Mucosa of descending colon (tissue), 3 donors: ENCODE measurements at places on chromosomes 7 and 10. TPM values are rescaled to one million over a fixed set of nuclear protein-coding genes. Genes with fewer than 3 reads are reported as not detected.

DNA sequence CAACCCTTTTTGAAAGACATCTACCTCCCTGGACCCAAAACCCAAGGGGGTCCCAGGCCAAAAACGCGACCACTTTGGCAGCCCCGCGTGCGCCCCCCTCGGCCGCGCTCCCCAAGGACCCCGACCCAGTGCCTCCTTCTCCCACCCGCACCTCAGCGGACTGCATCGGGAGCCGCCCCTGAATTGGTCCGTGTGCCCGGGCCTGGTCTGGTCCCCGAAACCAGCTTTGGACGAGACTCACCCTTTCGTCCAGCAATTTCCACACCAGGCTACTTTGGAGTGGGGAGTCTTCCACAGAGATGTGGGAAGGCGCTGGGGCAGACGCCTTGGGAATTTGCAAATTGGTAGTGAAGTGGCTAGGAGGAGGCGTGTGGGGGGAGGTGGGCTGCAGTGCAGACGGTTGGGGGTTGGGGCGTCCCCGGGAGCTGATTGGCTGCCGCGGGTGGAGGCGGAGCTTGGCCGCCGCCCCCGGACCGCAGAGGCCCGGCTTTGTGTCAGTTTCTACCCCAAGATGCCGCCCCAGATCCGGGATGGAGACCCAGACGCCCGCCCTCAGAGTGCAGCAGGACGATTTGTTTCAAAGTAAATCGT lies 16.9 kb downstream of the TCAF1 start:
- DNase-seq = peak; percentile 43

GRCh38 chr10:16352146-16352545 lies 84.7 kb upstream of the PTER start:
- no peak for DNase-seq

TAS2R3 gene
- 2.7 TPM for total RNA-seq

- peak; percentile 81 for DNase-seq
Measured at GRCh38 chr10:124087672-124088634, 5.4 kb downstream of the CHST15 start.

DNA sequence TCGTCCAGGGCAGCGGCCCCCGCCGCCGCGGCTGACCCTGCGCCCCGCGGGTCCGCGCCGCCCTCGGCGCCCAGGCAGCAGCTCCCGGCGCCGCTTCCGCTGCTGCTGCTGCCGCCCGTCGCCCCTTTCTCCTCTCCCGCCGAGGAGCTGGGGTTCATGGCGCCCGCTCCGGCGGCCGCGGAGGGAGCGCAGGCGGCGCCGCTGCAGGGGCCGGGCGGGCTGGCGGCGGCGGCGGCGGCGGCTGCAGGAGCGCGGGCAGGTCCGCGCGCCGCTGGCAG lies 286 bp downstream of the DGKI start:
- DNase-seq = no peak

RBM20 gene
- total RNA-seq = 2.0 TPM

DNA sequence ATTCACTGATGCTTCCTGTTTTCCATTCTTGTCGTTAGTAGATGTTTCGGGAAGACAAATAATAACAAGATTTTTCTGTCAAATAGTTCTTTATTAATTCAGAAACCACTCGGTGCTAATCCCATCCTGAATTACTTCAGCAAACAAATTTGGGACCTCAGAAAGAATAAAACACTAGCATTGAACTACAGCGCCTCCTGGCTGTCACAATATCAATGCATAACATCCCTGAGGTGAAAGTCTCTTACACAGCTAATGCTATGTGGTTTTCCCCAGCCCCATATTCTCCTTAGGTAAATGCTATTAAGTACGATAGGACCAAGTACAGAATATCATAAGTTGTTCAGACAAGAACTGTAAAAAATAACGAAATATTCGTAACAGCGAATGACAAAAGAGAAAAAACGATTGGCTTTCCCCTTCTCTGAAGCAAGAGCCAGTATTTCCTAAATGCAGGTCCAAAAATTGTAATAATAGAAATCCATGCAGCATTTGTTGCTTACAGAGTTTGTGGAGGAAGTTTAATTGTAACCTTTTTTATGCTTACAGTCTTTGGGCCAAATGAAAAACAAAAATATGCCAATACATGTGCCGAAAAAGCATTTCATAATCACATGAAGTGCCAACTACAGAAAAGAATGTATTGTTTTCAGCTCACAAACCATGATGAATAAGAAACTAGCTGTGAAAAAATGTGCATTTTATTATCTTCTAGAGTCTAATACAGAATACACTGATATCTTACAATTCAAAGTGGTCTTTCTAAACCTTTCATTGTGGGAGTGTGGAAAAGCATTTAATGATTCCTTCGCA lies 47.3 kb downstream of the MYPN start:
- peak; percentile 90 for DNase-seq

GRCh38 chr10:29266641-29267040 lies 22.2 kb upstream of the LYZL1 start:
- DNase-seq = no peak

C10orf105 gene
- not detected for total RNA-seq

HKDC1 gene
- 23.9 TPM for total RNA-seq

WIPF3 gene
- 2.2 TPM for total RNA-seq

GRCh38 chr7:126803990-126804389 lies 448.8 kb downstream of the GRM8 start:
- DNase-seq = no peak

GRCh38 chr7:70494225-70495032 lies 637.5 kb upstream of the GALNT17 start:
- no peak for DNase-seq

DNA sequence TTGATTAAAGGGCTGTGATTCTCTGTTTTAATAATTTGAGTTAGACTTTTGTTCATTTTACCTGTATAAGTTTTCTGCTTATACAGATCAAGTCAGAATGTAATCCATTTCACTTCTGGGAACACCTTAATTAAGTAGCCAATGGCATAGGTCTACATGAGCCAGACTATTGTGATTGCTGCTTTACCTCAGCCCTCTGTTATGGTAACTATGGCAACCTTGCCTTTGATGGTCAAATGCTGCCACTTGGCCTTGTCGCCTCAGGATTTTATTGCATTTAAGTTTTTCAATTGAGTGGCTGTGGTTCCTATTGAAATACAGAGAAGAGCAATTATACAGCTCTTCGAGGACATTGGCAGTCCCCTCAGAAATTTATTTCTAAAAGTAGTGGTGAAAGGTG lies 64.3 kb upstream of the TMEM106B start:
- DNase-seq = no peak

- no peak for DNase-seq
Measured at GRCh38 chr10:130396044-130396443, 259.9 kb downstream of the GLRX3 start.
